ENCODE measurements at places on chromosomes 2 and 18.

- DNase-seq = no peak
Observed at GRCh38 chr2:210179351-210179990, 8.3 kb upstream of the KANSL1L start.

- no peak for DNase-seq
Observed at GRCh38 chr2:18719978-18720775, 130.8 kb upstream of the NT5C1B start.

DNA sequence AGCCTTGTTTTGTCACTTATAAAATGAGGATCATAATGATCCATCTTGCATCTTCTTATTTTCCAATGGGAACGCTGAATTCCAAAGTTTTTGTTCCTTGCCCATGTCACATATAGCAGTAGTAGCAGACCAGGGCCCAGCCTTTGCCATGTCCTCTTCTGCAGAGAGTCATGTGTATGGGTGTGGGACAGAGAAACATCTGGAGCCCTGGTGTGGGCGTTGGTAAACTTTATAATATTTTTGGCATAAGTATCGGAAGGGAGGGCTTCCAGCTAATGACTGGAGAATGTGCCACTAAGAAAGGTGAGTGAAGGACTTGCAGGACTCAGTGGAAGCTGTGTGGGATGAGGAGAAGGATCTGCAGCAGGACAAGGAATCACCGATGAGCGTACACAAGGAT is 157.2 kb downstream of the NCKAP5 start:
- DNase-seq = no peak

DNA sequence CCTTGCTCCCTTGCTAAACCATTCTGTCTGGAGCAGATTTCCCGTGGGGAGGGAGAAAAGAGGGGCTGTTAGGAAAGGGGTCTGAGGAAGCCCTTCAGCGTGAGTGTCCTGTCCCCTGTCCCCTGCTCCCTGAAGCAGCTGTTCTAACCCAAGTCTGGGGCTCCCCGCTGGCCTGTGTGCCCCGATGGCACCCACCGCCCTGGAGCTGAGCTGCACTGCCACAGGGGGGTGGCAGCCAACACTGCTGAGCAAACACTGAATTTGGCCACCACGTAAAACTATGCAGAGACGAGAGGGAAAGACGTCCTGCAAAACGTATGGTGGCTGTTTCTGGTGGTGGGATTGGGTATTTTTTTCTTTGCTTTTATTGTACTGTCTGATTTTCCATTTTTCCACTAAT is 17.9 kb downstream of the KCNG2 start:
- no peak for DNase-seq

- DNase-seq = no peak
Observed at GRCh38 chr2:137590102-137590501, 374.2 kb upstream of the HNMT start.

GRCh38 chr2:70608373-70608772 is 54.7 kb upstream of the TGFA start:
- no peak for DNase-seq

DNA sequence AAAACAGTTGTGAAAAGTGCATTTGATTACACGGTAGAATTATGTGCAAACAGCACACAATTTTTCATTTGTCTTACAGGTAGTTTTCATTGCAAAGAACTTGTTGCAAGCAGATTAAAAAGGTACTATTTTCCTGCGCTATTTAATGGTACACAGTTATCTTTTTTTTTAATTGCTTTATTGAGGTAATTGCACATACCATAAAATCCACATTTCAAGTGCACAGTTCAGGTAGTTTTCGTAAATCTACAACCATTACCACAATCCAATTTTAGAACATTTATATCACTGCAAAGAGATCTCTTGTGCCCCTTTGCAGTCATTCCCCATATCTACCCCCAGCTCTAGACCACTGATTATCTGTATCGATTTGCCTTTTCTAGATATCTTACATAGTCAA is 2.6 kb upstream of the GALNT1 start:
- DNase-seq = no peak

GRCh38 chr2:111522231-111522768 is 361.7 kb downstream of the ANAPC1 start:
- no peak for DNase-seq

GRCh38 chr2:101998896-101999789 is 7.4 kb downstream of the IL1R2 start:
- no peak for DNase-seq

GRCh38 chr2:144230448-144231085 is 289.4 kb downstream of the ZEB2 start:
- no peak for DNase-seq

DNA sequence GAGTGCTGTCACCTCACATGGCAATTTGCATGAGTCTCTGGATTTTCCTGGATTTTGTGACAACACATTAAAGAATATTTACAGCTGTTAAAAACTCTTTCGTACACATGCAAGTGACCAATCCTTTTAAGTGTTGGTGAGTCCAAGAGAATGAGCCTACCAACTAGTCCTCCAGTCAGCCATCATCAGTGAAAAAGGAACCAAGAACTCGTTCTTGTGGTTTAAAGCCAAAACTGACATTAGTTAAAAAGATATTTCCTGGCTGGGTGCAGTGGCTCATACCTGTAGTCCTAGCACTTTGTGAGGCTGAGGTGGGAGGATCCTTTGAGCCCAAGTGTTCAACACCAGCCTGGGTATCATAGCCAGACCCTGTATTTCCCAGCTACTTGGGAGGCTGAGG is 215.4 kb upstream of the ITGA4 start:
- DNase-seq = no peak

DNA sequence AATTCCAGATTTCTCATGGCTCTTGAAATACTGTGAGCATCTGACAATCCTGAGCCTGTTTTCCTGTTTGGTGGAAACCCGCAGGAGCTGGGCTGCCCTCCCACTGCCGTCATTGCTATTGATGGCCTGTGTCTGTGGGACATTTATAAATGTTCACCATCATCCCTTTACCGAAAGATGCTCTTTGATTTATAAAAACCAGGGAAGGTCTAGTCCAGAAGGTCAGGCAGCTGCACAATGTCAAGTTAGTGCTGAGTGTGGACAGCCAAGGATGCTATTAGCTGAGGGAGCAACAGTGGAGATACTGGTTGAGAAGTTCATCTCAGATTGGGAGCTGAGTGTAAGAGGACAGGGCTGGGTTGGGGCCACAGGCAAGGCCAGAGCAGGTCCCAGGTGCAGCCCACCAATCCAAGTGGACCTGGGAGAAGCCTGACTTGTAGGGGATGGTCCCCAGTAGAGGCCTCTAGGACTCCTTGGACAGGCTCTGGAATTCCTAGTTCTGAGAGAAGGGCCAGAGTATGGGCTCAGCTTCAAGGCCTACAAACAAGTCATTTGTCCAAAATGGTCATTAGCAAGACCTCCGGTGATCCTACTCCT is 55.1 kb downstream of the COPS8 start:
- no peak for DNase-seq

GRCh38 chr2:43034242-43034619 is 192.2 kb downstream of the ZFP36L2 start:
- no peak for DNase-seq

- DNase-seq = no peak
Observed at GRCh38 chr2:145220496-145220895, 700.6 kb upstream of the ZEB2 start.

DNA sequence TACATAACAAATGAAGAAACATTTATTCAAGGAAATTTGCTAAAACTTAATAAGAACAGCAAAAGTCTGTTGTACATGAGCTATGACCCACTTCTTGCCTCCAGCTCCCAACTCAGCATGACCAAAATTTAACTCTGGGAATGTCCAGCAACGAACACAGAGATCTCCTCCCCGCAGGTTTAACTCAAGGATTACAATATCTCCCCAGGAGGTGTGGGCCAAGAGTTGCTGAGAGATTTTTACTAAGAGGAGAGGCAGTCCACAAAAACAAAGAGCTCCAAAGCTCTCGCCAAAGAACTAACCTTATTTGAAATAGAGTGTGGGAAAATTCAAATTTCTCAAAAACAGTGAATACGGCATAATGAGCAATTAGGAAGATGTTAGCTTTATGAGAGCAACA is 318.5 kb downstream of the GRB14 start:
- DNase-seq = no peak

GRCh38 chr2:203532957-203533658 is 2.0 kb downstream of the RAPH1 start:
- DNase-seq = no peak

GRCh38 chr2:39696838-39697237 is 31.1 kb downstream of the TMEM178A start:
- no peak for DNase-seq

DNA sequence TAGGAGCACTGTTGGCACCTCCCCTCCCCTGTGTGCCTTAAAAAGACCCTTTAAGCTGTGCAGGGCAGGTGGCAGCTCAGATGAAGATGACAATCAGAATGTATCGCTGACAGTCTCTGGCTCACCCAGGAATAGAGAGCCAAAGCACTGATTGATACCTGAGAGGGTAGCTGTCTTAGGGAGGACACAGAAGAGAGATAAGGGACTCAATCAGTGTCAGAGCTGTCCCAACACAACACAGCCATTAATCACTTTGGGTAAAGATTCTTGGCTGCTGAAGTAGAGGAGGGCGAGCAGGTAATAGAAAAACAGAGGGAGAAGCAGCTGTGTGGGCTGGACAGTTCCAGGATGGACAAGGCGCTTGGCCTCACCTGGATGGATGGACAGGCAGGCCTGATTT is 124.9 kb downstream of the NRP2 start:
- no peak for DNase-seq

GRCh38 chr2:176325732-176326131 is 56.5 kb downstream of the MTX2 start:
- no peak for DNase-seq

- no peak for DNase-seq
Observed at GRCh38 chr2:54954705-54955357, 95.4 kb downstream of the RTN4 start.

DNA sequence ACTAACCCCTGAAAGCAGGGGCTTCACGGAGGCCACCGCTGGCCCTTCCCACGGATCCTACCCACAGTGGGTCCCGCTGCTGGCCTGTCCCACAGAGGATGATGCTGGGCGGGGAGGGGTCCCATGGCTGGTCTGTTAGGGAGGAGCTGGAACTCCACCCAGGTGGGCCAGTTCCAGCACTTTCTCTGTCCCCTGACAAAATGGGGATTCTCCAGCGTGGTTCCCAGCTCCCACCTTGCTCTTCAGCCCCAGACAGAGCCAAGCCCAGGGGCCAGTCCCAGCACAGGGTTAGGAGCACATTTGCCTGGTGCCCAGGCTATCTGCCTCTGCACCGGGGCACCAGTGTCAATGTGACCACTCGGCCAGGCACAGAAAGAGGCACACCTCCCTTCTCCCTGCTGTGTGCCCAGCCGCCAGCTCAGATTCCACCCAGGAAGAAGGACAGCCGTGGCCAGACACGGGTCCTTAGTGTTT is 50.0 kb downstream of the ANKMY1 start:
- no peak for DNase-seq

- no peak for DNase-seq
Observed at GRCh38 chr2:41364842-41365241, 683.0 kb upstream of the PKDCC start.

DNA sequence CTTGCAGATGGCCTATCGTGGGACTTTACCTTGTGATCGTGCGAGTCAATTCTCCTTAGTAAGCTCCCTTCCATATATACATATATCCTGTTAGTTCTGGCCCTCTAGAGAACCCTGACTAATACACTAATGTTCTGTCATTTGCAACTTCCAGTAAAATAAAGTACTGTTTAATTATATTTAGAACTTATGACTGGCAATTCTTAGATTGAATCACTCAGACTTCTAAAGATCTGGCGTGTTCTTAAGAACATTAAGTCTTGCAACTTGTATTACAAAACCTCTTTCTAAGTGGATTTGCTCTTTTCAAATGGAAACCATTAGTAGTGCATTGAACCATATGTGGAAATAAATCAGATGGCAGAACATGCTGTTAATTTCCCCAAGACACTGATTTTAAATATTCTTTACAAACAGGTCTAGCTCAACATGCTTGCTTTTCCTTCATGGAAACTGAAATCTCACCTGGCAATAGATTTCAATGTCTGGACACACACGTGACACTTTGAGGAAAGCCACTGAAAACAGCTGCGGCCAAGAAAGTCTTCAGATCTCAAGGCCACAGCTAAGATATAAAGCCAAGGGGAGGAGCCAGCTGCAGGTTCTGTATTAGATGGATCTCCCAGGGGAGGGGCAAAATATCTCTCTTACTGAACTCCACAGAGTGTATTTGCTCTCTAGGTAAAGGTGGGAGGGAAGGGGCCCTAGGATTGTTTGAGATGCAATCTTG is 50.6 kb downstream of the PMAIP1 start:
- no peak for DNase-seq
